ENCODE measurements at places on chromosomes 5 and 9. TPM values are rescaled to one million over a fixed set of nuclear protein-coding genes. Genes with fewer than 3 reads are reported as not detected.
A peak's percentile ranks its signal among the peaks of the same experiment; 100 is the strongest.

DNA sequence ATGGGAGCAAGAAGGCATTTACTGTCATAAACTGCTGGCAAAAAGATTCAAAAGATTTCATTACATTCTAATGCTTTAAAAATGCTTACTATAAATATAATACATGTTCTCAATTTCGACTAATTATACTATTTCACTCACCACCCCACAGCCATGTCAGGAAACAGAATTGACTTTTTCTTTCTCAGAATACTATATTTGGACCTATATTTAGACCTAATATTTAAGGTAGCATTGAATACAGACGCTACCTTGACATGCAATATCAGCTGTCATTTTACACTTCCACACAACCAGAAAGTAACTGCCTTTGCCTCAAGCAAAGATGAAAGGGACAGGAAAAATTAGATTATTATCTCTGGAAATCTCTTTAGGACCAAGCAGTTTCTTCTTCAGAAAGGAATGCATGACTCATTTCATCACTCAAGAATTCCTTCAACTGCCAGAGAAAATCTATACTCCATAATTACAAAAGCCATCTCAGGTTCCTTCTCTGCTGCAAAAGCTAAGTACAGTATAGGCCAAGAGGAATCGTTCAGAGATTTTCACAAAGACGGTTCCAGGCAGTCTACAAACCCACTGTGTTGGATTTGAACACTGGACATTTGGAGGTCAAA lies 11.8 kb upstream of the UBE2QL1 start:
- no peak for DNase-seq

- DNase-seq = no peak
Observed at GRCh38 chr9:117873664-117874063, 169.5 kb downstream of the TLR4 start.

- DNase-seq = no peak
Observed at GRCh38 chr5:9025942-9026341, 519.9 kb downstream of the SEMA5A start.

- DNase-seq = peak; percentile 64
Observed at GRCh38 chr5:145697251-145697990, 137.7 kb downstream of the PRELID2 start.

GRCh38 chr5:37722236-37723161 lies 117.3 kb downstream of the GDNF start:
- DNase-seq = peak; percentile 93

GRCh38 chr5:131396015-131396414 lies 132.2 kb downstream of the CDC42SE2 start:
- no peak for DNase-seq

Gene ANXA2R
- 2.9 TPM for total RNA-seq

Gene ZDHHC11
- total RNA-seq = 3.6 TPM

Gene FOXD4L4
- 0.34 TPM for total RNA-seq

Gene CCDC171
- 0.57 TPM for total RNA-seq

Gene PSMB7
- total RNA-seq = 557 TPM

Gene SARDH
- 1.2 TPM for total RNA-seq

Gene HTR1A
- total RNA-seq = not detected

Gene KCNN2
- total RNA-seq = 0.51 TPM

Gene ARRDC1
- total RNA-seq = 11.6 TPM

Gene ARHGAP26
- 7.7 TPM for total RNA-seq

Measured in Daoy (cell line).